Uterus (tissue), 4 donors: ENCODE measurements at places on chromosomes 3 and 15. TPM values are rescaled to one million over a fixed set of nuclear protein-coding genes. Genes with fewer than 3 reads are reported as not detected.

GRCh38 chr3:32384938-32385337 is 6.7 kb upstream of the CMTM7 start:
- no peaks in the 10 kb centered on the region for H3K4me1 ChIP-seq
- DNase-seq = no peak

- H3K4me3 ChIP-seq = no peak overlapping the region
- no peaks in the 10 kb centered on the region for H3K4me1 ChIP-seq
- no peaks in the 10 kb centered on the region for H3K36me3 ChIP-seq
- DNase-seq = no peak
- H3K27ac ChIP-seq = no peak overlapping the region
Measured at GRCh38 chr3:5841599-5841998, 654.1 kb downstream of the EDEM1 start.

DNA sequence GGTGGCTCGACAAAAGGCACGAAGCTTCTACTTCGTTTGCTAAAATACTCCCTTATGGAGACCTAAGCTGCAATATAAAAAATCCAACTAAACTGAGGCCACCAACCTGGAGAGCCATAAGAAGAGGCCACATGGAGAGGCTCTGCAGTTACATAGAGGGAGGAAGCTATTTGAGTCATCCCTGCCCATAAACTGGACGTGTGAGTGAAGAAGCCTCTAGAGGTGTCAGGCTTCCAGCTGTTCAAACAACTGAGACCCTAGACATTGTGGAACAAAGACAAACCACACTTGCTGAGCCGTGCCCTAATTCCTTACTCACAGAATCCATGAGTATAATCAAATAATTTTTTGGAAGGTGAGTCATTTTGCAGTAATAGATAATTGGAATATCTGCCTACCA is 50.2 kb upstream of the GMNC start:
- no peaks in the 10 kb centered on the region for H3K27me3 ChIP-seq
- no peaks in the 10 kb centered on the region for H3K36me3 ChIP-seq
- H3K4me3 ChIP-seq = no peak overlapping the region
- no peaks in the 10 kb centered on the region for H3K4me1 ChIP-seq
- H3K27ac ChIP-seq = no peak overlapping the region

DNA sequence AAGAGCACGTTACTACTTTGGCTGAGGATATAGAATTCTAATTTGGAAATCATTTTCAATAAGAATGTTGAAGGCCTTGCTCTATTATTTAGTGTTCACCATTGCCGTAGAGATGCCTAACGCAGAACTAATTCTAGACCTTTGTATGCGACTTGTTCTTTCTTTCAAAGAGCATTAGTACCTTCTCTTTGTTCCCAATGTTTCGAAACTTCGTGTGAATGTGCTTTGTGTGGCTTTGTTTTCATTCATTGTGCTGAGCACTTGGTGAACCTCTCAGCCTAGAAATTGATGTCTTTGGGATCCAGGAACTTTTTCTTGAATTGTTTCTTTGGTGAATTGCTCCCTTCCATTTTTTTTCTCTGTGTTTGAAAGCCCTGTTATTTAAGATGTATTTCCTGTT is 19.8 kb upstream of the PCSK6 start:
- H3K36me3 ChIP-seq = no peaks in the 10 kb centered on the region
- H3K4me1 ChIP-seq = no peaks in the 10 kb centered on the region
- H3K4me3 ChIP-seq = no peak overlapping the region
- no peak overlapping the region for H3K27ac ChIP-seq

TNFAIP8L3 gene
- total RNA-seq = 173 TPM

GRCh38 chr15:66114863-66115425 is 138.6 kb downstream of the MEGF11 start:
- no peak overlapping the region for H3K27ac ChIP-seq
- H3K4me3 ChIP-seq = no peak overlapping the region
- H3K36me3 ChIP-seq = no peaks in the 10 kb centered on the region
